NCI-H187 (cell line): ENCODE measurements at places on chromosomes 3 and 15.

- DNase-seq = no peak
Observed at GRCh38 chr15:92092289-92093105, 239.0 kb downstream of the SLCO3A1 start.

GRCh38 chr3:72617424-72618024 is 230.7 kb downstream of the SHQ1 start:
- no peak for DNase-seq

GRCh38 chr3:108342837-108343486 is 46.6 kb downstream of the HHLA2 start:
- DNase-seq = no peak

DNA sequence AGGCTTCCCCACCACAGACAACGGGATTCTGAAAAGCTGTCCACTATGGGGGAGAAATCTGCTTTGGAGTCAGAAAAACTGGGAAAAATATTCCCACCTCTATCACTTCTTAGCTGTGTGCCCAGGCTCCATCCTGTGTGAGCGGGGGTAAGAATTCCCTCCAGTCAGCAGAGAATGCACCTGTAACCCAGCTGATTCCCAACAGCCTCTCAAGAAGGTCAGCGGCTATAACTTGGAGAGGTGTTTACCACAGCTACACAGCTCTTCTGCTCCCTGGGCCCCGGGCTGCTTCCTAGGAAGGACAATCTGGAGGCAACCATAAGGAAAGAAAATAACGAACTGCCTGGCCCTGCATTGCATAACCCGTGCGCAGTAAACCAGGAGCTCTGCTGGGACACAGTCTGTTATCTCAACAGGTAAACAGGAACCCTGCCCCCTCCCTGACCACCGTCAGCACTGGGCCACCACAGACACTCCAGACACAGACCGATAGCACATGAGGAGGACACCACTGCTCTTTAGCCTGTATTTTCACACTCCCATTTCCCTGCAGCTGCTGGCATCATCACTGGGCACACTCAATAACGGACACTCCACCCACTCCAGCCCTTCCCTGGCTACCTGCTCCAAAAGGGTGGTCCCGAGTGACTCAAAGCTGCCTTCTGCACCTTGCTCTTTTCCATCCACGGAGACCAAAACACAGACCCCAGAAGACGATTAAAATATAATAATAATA is 2.1 kb downstream of the RAB43 start:
- DNase-seq = no peak

GRCh38 chr3:23129817-23130216 is 73.3 kb upstream of the UBE2E2 start:
- DNase-seq = no peak

DNA sequence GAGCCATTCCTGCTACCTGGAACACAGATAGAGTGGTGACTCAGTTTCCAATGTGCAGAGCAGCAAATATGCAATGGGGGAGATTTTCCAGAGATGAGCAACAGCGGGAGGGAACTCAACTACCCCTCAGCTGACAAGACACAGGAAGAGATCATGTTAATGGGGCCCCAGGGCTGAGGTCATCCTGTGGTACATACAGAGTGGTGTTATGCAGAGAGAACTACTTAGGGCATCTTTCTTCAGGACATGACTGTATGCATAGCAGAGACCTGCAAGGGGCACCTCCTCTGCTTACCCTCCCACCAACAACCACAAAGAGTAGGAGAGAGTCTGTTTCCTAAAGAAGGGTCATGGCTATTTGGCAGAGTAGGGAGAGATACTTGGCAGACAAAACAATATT is 6.8 kb upstream of the TBC1D5 start:
- no peak for DNase-seq

GRCh38 chr3:30720586-30721313 is 114.3 kb downstream of the TGFBR2 start:
- DNase-seq = no peak

GRCh38 chr3:129010310-129010956 is 9.3 kb downstream of the EFCC1 start:
- no peak for DNase-seq

- no peak for DNase-seq
Observed at GRCh38 chr15:55632434-55632833, 44.3 kb upstream of the PYGO1 start.

- DNase-seq = no peak
Observed at GRCh38 chr3:161296814-161297213, 74.5 kb downstream of the SPTSSB start.

- DNase-seq = no peak
Observed at GRCh38 chr3:190252080-190252479, 70.2 kb downstream of the CLDN1 start.

GRCh38 chr3:121730940-121731687 is 18.4 kb downstream of the GOLGB1 start:
- no peak for DNase-seq

GRCh38 chr3:65128346-65128745 is 440.5 kb upstream of the ADAMTS9 start:
- no peak for DNase-seq

DNA sequence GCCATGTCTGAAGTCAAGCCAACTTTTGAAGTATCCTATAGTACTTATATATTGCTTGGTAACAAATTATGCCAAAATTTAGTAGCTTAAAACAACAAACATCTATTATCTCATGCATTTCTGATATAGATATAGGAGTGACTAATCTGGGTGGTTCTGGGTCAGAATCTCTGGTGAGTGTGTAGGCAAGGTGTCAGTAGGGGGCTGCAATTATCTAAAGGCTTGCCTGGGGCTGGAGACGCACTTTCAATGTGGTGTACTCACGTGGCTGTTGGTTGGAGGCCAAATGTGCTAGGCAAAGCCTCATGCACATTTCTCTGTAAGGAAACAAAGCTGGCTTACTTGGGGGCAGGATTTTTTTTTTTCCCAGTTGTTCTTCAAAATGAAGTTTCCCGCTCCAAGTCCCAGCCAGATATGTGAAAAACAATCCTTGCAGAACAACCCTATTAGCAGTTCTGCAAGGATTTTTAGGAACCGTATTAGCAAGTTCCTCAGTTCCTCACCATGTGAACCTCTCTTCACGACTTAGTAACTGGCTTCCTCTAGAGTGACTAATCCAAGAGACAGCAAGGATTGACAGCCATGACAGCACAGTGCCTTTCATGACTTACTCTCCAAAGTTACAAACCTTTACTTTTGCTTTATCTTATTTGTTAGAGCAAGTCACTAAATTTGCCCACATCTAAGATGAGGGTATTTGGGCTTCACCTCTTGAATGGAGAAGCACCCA is 25.8 kb downstream of the GREM1 start:
- DNase-seq = no peak

DNA sequence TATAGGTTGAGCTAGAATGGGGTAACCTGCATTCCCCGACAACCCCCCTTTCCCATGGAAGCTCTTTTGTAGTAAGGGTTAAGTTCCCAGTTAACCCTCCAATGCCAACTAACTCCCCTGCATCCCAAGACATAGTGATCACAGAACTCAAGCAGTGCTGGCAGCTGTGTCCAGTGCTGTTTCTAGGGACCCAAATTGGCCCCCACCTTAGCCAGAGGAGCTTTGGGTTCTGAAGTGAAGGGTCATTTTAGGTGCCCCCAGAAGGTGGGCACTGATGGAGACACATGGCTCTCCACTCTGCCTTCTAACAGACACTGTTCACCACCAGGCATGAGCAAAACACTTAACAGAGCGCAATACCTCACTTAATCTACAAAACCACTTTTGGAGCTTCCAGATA is 7.1 kb downstream of the FBXL22 start:
- DNase-seq = no peak

DNA sequence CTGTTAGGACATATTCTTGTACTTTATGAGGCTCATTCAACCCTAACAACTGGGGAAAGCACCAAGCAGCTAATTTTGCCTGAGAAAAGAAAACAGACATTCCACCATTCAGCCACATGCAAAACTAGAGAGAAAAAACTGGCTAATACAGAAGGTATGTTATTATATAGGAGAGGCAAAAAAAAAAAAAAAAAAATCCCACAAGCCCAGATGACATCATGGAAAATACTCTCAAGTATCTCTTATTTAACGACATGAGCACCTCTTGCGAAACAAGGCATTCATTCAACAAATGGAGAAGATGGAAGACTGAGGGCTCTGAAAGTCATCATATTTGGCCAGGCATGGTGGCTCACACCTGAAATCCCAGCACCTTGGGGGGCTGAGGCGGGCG is 61.5 kb downstream of the PRICKLE2 start:
- no peak for DNase-seq

- DNase-seq = no peak
Observed at GRCh38 chr3:151918253-151919029, 45.0 kb downstream of the SUCNR1 start.

GRCh38 chr15:101088788-101089578 is 162.9 kb downstream of the CHSY1 start:
- peak; percentile 58 for DNase-seq

GRCh38 chr3:37444696-37445095 is 270.3 kb upstream of the LRRFIP2 start:
- no peak for DNase-seq

DNA sequence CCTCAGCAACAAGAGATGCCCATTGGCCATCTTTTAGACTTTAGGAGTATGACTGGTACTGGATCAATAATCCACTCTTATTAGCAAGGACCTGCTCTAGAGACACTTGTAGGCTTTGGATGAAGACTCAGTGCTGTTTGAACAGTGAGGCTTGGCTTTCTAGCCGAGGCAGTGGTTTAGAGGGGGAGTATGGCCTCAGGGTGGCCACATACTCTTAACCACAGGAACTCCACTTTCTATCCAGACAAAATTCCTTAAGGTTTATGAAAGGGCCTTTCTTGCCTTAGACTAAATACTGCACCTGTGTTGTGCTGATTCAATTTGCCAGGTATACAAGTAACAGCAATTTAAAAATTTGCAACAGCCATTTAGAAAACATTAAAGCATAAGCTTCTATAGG is 1046.3 kb downstream of the DIPK2A start:
- no peak for DNase-seq

DNA sequence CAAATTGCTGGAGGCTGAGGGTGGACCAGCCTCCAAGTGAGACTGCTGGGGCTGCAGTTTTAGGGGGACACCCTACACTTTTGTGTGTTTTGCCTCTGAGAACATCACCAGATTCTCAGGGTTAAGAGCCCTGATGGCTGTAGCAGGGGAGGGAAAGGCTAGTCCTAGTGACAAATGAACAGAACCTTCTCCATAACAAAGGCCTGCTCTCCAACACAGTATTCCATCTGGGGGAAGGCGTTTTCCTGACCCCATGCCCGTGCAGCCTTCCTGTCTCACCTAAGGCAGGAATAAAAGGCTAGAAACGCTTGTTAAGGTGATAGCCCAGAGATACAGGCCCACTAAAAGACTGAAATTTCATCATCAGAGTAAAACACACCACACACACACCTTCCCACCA is 50.2 kb upstream of the NSMCE3 start:
- DNase-seq = no peak
